ENCODE measurements at places on chromosomes 3 and 15.

DNA sequence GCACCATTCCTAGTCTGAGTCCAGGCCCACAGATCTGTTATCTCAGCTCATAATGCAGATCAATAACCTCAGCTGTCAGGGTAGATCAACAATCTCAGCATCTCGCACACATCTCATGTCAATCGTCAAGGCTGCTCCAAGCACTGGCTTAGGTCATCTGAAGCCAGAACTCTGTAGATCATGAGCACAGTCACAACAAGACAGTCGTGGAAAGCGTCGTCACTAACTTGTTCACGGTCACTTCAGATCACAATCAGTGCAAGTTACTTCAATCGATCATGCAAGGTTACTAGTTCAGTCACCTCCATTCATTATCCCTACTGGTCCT is 71.8 kb downstream of the RBPMS2 start:
- no peak for DNase-seq

- DNase-seq, result no peak
Observed at GRCh38 chr3:127566833-127567232, 23.7 kb downstream of the TPRA1 start.

DNA sequence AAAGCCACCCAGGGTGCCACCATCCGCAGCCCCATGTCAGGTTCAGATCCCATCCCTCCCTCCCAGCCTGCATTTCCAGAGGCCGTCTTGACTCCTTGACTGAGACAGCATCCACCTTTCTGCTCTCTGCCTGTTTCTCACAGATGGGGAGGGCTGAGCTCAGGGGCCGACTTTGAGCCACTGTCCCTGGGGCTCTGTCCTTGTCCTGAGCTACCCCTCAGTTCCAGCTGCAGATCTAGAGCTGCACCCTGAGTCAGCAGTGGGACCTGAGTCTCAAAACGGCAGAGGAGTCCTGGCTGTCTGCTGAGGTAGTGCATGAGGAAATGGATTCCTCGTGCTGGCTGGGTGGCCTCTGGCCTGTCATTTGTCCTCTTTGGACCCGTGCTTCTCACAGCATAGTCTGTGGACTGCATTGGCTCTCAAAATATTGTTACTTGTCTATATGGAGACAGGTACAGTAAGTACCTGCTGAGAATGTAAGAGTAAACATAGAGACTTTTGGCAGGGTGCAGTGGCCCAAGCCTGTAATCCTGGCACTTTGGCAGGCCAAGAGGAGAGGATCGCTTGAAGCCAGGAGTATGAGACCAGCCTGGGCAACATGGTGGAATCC is 22.3 kb downstream of the RPLP1 start:
- no peak for DNase-seq

GRCh38 chr15:100311154-100311625 is 30.6 kb downstream of the ADAMTS17 start:
- DNase-seq, result no peak

DNA sequence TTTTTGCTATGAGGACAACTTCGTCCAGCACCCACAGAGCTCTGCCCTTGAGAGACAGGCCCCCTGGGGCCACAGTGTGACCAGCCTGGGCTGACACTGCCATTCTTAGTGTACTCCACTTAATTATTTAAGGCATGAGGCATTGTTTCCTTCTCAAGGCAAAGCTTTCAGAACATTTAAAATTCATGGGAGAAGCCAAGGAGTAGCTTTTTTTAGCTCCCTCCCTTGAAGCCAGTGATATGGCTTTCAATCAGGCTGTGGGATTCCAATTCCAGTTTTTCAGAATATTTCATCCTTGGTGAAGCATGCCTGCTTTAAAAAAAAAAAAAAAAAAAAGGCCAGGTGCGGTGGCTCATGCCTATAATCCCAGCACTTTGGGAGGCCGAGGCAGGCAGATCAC is 21.3 kb downstream of the HOMER2 start:
- no peak for DNase-seq

GRCh38 chr3:9247941-9248521 is 1.4 kb downstream of the SRGAP3 start:
- no peak for DNase-seq

DNA sequence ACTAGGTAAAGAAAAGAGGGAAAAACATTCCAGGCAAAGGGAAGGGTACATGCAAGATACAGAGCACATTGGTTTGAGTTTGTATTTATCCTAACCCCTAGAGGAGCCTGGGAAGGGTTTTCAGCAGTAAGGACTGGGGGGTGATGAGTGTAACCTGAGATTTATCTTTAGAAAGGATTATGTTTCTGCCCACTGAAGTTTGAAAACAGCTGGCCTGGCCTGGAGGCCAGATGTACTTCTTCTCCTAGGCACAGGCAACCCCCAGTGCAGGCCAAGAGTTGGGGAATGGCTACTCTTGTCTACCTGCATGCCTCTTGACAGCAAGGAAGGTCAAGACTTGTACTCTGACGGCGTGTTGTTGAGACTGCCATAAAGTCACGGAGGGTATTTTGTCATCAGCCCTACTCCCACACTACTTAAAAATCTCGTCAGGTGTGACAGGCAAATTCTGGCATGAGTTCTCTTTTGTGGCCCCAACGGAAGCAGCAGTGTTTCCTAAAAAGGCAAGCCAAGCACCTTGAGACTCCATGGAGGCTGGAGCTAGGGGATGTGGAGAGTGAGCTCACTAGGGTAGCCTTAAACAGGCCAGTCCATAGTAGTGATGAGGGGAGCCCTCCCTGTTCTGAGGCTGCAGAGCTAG is 241.5 kb upstream of the WNT5A start:
- no peak for DNase-seq

DNA sequence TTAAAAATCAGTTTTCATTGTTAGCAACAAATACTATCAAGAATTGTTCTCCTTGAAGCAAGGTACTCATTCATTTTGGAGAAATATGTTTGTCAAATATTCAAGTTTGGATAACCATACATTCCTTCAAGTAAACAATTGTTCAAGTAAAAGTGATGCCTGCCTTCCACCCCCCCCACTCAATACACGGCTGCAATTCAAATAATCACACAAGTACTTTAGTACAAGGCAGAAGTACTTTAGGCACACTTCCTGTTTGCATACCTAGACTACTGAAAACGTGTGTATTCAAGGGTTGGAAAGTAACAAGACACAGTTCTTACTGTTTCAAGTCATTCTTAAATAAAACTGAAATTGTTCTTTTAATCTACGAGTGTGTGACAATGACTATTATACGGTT is 45.4 kb downstream of the TJP1 start:
- no peak for DNase-seq

GRCh38 chr3:169260296-169260695 is 403.2 kb downstream of the MECOM start:
- DNase-seq, result no peak

GRCh38 chr15:81000144-81000623 is 539 bp upstream of the TLNRD1 start:
- DNase-seq, result no peak

- DNase-seq, result no peak
Observed at GRCh38 chr3:109132801-109133473, 3.6 kb upstream of the C3orf85 start.

DNA sequence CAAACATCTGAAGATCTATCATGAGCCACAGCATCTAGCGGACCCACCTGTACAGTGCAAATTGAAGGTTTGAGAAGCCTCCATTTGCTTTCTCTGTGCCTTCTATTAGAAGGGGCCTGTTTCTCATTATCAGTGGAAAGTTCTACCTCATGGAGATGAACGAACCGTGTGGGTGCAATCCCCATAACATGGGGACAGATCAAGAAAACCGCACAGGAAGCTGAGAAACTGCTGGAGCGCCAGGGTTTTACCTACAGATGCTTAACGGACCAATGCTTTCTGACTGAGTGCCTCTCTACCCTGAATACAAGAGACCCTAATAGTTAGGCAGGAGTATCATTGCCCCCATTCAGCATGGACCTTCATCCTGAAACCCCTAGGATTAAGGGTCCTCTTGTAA is 53.5 kb downstream of the CYP19A1 start:
- DNase-seq, result no peak

DNA sequence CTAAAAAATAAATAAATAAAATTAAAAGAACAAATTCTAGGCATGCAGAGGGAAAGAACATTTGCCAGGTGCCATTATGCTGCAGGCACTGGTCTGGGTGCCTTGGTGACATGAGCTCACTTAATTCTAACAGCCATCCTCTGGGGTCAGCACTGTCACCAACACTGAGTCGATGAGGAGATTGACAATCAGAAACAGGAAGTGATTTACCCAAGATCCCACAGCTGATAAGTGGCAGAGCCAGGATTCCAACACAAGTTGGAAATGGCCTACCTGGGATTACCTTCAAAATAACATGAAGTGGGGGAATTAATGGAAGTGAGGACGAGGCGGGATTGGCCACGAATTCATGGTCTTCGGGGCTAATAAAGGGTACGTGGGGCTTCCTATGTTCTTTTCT is 3.6 kb downstream of the PLIN1 start:
- no peak for DNase-seq

DNA sequence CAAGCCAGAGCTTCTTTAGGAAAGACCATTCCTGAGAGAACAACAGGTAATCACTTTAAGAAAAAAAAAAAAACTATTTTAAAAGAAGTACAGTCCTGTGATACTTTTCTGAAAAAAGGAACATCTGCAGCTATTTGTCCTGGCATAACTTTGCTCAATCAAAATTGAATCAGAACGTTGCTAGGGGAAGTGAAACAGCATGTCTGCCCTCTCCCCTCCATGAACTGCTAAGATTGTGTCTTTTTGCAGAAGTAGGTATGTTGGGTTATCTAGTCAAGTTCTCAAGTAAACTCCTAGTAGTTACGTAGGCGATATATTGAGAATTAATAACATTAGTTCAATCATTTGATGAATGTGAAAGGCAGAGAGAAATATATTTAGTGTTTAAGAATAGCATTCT is 1013.3 kb downstream of the TUSC7 start:
- DNase-seq, result no peak

- no peak for DNase-seq
Observed at GRCh38 chr15:68797599-68798345, 22.9 kb downstream of the ANP32A start.

- no peak for DNase-seq
Observed at GRCh38 chr3:12196684-12197083, 38.0 kb upstream of the TIMP4 start.

DNA sequence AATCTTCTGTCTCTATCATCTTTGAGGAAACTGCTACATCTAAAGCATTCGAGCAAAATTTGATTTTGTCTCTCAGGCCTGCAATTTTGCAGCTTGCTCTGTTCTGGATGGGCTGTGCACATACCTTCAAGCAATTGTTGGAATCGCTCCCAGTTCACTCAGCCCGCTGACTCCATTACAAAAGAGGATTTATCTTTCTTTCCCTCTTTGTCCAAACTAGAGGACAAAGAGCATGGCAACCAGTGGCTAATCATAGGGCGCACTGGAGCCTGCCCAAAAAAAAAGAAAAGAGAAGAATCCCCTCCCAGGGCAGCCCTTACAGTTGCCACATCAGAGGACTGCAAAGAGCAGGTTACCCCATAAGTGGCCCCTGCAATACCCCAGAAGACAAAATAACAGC is 49.0 kb upstream of the DUT start:
- DNase-seq, result no peak

- DNase-seq, result no peak
Observed at GRCh38 chr3:169527507-169527906, 136.0 kb downstream of the MECOM start.

DNA sequence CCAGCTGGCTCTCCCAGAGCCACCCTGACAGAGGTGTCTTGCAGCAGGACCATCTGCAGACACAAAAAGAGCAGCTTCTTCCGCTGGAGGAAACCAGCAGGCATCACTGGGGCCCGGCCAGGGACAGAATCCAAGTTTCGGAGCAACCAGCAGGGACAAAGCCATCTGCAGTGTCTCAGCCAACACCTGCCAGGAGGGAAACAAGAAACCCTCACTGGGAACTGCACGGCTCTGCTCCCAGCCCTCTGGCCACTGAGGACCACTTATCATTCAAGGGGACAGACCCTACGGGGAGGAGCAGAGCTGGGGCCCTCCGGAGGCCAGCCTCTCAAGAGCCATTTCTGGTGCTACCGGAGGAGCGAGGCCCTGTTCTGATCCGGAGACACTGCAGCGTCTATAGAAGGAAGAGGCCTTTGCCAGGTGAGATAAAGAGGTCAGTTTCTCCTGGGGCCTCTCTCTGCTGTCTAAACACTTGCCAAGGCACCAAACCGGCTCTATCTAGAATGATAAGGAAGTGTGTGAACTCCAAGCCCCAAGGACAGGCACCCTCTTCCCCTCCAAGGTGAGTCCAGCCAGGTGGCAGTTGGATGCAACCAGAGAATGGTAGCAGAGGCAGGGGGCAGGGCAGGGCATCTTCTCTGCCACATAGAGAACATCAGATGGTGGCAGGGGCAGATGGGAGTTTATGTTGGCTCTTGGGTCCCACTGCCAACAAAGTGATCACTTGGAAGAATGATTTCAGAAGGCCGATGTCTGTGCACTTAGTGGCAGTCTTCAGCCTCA is 89.0 kb downstream of the CHSY1 start:
- no peak for DNase-seq

GRCh38 chr15:77033417-77033728 is 37.5 kb downstream of the TSPAN3 start:
- no peak for DNase-seq

DNA sequence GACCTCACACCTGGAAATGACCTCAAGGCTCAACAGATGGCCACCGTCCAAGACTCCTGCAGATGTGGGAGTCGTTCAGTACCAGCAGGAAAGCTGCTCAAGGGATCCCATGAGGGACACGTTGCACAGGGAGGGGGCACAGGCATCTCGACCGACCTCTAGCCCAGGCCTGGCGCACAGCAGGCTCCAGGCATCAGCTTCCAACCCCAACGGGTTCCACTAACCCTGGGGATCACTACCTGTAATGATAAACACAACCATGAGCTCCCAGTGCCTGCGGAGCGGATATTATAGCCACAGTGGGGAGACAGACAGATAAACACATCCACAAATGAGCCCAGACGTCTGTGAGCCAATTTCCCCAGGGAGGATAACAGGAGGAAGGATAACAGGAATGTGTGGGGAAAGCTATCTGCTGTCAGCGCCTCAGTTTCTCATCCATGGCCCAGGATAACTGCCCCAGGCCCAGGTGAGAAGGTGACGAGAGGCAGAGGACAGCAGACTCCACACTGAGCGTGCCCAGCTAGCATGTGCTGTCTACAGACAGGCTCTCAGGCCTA is 19.9 kb downstream of the NUP210 start:
- no peak for DNase-seq

- no peak for DNase-seq
Observed at GRCh38 chr15:57994221-57995049, 71.1 kb downstream of the ALDH1A2 start.

DNA sequence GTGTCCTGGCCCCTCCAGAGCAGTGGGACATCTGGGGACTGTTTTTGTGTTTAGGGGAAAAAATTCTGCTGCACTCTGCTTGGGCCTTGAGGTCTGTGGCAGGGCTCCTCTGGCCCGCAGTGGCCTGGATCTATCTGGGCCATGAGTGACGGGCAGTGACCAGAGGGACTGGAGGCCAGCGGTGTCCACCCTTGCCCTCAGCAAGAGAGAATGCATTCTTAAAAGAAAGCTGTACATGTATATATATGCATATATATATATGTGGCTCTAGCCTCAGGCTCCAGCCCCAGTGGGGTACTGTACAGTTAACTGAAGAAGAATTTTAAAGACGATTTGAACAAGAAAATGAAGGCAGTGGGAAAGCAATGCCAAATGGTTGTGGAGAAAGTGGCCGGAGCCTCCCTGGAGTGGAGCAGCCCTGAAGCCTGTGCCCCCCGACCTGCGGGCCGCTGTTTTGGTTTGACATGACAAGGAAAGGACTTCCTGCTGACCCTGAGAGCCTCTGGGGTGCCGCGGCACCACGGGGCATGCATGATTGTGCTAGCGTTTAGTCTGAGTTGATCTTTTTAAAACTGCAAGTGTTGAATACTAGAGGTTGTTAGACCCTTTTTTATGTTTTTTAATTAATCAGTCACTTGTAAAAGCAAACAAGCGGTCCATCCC is 52.2 kb downstream of the PLXNA1 start:
- DNase-seq, result no peak

All from stimulated activated CD4-positive, alpha-beta T cell treated with anti-CD3 and anti-CD28 coated beads, TNF-alpha, amount 100 ng/mL, for 48 hours (primary cell).